ENCODE measurements at places on chromosomes 3 and 15.
A peak's percentile ranks its signal among the peaks of the same experiment; 100 is the strongest.

GRCh38 chr15:66503780-66504562 is 684 bp downstream of the RPL4 start:
- no peak for DNase-seq

DNA sequence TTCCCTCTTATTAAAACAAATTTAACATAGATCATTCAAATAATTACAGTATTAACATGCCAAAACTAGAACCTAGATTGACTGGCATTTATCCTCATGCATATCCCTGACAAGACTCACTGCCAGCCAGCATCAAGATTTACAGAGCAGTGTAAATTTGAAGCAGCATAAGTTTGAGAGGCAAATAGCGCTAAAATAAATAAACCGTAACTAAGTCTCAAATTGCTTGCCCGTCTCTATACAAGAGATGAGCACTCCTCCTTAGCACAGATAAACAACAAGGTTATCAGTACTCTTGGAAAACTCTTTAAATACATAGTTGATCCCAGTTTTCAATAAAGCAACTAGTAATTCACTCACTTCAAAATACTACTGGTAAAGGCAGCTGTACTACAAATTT is 29.6 kb downstream of the MSL2 start:
- no peak for DNase-seq

DNA sequence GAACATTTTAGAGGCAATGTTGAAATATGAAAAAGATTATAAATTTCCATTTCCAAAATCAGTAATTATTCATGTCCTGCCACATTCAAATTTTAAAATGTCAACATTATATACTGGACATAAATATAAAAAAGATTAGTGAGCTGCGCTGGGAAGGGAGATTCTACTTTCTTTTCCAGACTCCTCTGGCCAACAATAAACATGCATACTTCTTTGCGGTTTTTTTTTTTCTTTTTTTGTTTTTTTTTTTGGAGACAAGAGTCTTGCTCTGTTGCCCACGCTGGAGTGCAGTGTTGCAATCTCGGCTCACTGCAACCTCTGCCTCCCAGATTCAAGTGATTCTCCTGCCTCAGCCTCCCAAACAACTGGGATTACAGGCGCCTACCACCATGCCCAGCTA is 105.5 kb downstream of the ADAM10 start:
- DNase-seq = no peak

DNA sequence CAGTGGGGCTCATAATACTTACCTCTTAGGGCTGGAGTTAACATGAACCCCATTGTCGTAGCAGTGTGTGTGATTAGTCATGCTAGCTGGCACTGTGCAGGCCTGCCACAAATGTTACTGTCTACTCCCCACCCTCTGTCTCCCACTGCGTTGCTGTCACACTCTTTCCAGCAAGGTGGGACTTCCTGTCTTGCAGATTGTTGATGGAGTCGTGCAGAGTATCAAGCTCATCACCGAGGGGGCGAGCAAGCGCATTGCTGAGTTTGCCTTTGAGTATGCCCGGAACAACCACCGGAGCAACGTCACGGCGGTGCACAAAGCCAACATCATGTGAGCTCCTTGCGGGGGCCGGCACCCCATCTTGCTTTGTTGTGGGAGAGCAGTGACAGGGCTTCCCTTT is 12.9 kb downstream of the IDH3A start:
- DNase-seq = no peak

DNA sequence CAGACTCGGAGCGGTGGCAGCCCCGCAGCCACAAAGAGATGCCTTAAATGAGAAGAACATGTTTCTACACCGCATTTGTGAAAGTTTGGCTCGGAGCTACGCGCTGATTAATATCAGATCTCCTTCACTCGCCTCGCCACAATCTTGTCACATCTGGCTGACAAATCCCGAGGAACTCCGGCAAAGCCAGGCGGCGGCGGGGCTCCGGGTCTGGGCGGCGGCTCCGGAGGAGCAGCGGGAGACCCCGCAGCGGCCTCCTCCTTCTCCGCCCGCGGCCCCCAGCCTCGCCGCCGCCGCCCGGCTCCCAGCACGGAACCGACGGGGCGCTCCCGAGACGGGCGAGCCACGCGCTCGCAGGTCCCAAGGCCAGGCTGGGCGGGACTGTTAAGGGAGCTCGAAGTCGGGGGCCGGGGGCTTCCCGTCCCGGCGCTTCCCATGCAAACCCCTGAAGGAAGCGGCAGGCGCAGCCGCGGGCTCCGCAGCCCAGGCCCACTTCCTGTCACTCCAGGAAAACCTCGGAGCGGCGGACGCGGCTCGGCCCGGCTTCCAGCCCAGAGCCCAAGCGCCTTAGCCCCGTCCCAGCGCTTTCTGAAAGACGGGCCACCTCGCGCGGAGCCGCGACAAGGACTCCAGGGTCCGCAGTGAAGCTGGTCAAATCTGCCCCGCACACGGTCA is 1.2 kb downstream of the BNC1 start:
- no peak for DNase-seq

DNA sequence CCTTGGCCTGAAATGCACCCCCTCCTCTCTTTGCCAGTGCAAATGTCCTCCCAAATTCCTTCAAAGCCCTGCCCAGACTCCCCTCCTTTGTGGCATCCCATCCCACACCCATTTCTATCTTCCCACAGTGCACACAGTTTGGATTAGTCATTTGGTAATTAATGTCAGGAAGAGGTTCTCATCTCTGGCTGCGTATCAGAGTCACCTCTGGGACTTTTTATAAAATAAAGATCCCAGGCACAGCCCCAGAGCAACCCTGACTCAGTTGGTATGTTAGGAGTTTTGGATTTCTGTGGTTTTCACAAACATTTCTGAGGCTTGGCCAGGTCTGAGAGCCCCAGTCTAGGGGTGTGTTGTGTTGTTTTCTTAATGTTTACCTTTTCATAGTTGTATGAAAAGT is 41.6 kb downstream of the C3orf20 start:
- DNase-seq = no peak

GRCh38 chr3:65996589-65996988 is 42.1 kb downstream of the MAGI1 start:
- no peak for DNase-seq

DNA sequence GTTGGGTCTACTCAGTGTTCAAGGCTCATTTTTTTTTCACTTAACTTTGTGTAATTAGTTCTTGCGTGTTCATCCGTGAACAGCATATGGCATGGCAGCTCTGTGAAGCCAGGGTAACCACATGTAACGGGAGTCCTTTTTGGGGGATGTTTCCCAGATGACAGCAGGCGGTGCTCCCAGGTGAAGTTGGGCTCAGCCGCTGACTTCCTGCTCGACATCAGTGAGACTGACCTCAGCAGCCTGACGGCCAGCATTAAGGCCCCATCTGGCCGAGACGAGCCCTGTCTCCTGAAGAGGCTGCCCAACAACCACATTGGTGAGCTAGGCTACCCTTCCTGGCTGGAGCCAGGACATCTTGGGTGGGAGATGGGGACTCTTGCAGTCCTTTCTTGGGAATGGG is 62.7 kb downstream of the DNASE1L3 start:
- no peak for DNase-seq

DNA sequence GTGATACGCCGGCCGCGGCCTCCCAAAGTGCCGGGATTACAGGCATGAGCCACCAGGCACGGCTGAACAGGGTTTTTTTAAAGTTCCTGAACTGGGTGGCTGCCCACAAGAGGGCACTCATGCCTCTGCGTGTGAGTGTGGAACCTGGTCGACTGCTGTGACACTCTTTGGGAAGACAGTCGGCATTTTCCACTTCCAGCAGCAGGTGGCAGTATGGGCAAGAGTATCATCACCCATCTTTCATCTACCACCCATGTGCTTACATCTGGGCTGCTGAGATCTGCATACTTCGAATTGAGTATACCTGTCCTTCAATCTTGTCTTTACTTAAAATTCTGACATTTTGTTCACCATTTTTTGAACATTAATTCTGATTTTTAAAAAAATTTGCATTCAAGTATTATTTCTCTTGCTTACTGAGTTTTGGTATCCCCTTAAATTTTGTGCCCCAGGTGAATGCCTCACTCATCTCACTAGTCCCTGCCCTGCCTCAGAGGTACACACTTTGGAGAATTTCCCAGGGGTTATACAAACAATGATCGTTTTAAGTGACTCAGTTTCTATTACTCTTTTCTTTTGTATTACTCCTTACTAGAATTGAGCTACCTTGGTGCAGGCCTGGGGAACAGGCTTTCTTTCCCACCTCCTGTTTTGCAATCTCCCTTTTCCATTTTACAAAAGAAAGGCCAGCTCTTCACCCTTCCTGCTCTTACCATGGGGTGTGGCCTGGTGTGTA is 11.8 kb downstream of the CLEC3B start:
- peak; percentile 64 for DNase-seq

- no peak for DNase-seq
Observed at GRCh38 chr3:13116426-13116825, 43.2 kb upstream of the IQSEC1 start.

DNA sequence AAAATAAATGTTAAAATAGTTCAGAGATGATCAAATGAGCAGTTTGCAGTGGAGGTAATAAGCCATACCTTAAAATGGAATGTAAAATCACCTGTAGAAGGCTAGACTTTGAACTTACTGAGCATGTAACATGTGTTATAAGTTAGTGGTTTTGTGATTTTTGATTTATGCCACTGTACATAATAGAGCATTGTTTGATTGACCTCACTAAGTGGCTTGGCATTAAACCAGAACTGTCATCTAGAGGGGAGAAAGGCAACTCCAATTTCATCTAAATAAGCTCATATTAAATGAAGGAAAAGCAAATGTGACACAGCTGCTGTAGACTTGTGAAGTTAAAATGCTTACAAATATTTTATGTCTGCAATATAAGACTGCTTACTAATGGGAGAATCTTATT is 387.9 kb downstream of the ZIC1 start:
- no peak for DNase-seq

DNA sequence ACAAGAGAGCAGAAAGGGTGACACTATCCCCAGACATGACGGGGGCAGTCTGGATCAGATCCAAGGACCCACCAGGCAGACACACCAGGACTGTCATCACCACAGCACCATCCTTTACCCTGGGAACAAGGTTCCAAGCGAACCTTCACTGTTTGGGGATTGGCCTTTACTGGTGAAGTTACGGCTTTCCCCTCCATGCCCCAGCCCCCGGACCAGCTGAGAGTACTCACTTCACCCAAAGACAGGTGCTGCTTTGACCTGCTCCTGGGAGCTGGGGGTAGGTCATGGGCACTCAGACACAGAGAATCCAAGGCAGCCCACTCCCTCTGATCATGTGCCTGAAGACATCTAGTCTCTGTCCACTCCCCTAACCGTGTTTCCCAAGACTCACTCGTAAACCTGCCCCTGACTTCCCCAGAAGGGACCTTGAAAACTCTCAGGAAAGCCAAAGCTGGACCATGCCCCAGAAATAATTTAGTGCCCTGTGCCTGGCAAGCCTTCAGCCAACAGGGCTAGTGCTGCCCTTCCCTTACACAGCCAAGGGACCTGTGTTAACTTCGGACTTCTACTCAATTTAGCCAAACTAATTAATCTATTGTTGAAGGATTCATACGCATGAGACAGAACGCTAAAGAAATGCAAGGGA is 2.8 kb downstream of the RRP9 start:
- DNase-seq = no peak

DNA sequence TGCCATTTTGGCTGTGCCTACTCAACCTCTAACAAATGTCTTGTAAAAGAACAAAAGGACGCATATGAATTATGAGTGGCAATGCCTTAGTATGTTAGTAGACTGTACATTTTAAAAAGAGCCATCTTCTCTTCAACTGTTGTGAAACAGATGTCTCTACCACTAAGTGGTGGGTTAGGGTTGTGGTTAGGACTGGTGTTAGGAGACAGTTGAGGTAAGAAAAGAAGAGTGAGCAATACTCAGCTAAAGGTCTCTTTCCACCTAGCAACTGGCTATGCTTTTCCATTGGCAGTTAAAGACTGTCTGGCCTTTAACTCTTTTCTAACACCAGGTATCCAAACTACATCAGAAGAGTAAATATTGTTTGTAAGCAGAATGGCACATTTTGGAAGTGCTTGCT is 221.7 kb upstream of the TBC1D5 start:
- DNase-seq = no peak

GRCh38 chr3:171028025-171028778 is 1.7 kb upstream of the SLC2A2 start:
- DNase-seq = peak; percentile 56

DNA sequence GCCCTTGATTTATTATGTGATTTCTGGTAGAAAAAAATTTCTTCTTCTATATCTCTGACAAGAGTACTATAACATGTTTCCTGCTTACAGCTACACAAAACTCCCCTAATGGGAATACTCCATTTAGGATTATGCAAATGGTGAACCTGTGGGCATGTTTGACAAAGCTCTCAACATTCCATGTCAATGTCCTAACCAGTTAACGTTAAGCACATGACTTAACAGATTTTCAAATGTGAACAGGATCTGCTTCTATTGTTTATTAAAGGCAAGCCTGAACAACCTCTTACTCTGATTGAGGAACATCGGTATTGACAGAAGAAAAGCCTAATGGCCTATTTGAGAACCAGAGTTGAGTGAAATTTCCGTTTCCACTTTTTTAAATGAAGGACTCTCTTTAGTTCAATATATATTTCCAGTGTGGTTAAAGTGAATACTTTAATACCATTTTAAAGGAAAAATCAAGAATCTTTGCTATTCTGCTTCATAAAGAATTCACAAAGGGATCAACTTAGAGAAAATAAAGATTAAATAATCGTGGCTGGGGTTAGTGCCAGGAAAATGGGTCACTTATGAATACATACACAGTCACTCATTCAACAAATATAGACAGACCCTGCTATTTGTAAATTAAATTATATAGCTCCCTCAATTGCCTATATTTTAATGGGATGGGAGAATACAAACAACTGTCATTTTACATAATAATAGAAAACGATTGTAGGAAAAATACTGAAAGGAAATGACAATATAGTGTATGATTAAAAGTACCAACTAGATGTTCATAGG is 300.3 kb upstream of the CBLB start:
- no peak for DNase-seq

DNA sequence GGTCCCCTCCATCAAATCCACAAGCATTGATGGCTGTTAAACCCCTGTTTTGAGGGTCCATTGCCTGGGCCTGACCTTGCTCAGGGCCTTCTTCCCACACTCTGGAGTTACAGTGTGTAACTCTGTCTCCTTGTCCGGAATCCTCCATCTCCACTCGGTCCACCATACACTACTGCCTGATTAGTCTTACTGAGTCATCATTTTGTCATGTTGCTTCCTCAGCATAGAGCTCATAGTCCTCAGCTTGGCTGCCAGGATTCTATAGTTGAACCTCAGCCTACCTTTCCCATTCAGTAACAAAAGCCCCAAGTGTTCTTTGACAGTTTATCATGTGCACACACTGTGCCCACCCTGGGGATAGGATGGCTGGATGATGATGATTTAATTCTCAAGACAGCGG is 113.0 kb downstream of the PDE8A start:
- DNase-seq = no peak

GRCh38 chr15:72888811-72889210 is 105.3 kb upstream of the ADPGK start:
- no peak for DNase-seq

GRCh38 chr3:149480326-149481017 is 6.0 kb downstream of the TM4SF4 start:
- no peak for DNase-seq
